NCI-H1417 (cell line): ENCODE measurements at places on chromosomes 7 and 10.

- DNase-seq: peak; percentile 97
Measured at GRCh38 chr10:68871731-68872342, 29.3 kb upstream of the DDX50 start.

GRCh38 chr7:33973231-33974015 lies 68.1 kb downstream of the BMPER start:
- DNase-seq: no peak

GRCh38 chr10:129815898-129816655 lies 148.0 kb downstream of the EBF3 start:
- DNase-seq: no peak

DNA sequence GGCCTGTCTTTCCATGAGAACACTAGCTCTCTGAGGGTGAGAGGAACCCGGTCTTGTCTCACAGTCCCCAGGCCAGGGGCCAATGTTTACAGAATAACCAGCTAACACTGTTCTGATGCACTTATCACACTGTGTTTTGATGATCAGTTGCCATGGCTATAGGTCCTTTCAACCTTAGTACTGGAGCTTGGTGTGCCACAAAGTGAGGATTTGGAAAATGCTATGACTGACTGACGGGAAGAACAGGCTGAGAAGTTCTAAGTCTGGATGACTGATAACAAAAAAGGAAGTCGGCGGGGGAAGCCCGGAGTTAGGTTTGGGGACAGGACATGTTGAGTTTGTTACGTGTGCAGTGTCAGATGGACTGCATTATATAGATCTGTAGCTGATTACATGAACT lies 141.8 kb downstream of the CTTNBP2 start:
- DNase-seq: no peak

DNA sequence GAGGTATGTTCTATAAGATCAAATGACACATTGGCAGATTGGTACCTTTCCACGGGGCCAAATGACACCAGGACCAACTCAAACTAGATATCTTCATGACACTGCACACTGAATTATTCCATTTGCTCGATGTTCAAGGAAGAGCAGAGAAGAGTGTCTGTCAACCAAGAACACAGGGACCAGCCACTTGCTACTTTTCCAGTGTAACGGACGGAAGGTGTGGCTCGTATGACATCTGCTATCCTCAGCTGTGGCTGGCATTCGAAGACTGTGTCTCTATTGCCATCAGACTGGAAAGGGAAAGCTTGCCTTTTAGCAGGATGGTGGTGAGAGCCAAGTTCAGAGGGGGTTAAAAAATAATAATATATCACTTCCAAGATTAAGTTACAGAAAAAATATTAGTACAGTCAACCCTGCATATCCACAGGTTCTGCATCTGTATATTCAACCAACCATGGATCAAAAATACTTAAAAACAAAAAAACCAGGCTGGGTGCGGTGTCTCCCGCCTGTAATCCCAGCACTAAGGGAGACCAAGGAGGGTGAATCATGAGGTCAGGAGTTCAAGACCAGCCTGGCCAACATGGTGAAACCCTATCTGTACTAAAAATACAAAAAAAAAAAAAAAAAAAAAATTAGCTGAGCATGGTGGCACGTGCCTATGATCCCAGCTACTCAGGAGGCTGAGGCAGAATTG lies 237.1 kb downstream of the PRPF18 start:
- no peak for DNase-seq

GRCh38 chr7:47951374-47951773 lies 3.1 kb upstream of the PKD1L1 start:
- no peak for DNase-seq

- no peak for DNase-seq
Measured at GRCh38 chr10:51706225-51706624, 6.8 kb upstream of the CSTF2T start.

DNA sequence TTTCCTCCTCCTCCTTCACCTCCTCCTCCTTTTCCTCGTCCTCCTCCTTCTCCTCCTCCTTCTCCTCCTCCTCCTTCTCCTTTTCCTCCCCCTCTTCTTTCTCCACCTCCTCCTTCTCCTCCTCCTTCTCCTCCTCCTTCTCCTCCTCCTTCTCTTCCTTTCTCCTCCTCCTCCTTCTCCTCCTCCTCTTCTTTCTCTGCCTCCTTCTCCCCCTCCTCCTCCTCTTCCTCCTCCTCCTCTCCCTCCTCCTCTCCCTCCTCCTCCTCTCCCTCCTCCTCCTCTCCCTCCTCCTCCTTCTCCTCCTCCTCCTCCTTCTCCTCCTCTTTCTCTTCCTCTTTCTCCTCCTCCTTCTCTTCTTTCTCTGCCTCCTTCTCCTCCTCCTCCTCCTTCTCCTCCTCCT lies 13.6 kb downstream of the PLXNA4 start:
- DNase-seq: no peak

GRCh38 chr7:9507290-9507689 lies 1073.9 kb downstream of the NXPH1 start:
- DNase-seq: no peak

GRCh38 chr10:1743141-1743540 lies 5.8 kb upstream of the ADARB2 start:
- DNase-seq: no peak

GRCh38 chr7:135366843-135367508 lies 133.3 kb downstream of the STRA8 start:
- no peak for DNase-seq

- no peak for DNase-seq
Measured at GRCh38 chr10:50470345-50470744, 153.4 kb downstream of the SGMS1 start.

GRCh38 chr10:70315815-70316214 lies 32.0 kb upstream of the NPFFR1 start:
- no peak for DNase-seq

DNA sequence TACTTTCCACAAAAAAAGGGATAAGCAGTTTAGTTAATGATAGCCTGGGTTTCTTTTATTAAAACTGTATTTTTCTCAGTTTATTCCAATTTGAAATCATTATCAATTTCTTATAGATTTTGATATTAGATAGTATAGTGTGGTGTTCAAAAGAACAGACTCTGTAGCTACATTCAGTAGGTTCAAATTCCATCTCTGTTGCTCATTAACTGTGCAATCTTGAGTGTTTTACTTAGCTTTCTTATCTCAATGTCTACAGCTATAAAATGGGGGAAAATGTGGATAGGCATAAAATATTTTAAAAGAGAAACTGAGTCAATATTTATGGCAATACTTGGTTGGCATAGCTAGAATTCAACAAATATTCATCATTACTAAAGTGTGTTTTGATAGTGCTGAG lies 86.9 kb upstream of the SEMA3A start:
- no peak for DNase-seq

DNA sequence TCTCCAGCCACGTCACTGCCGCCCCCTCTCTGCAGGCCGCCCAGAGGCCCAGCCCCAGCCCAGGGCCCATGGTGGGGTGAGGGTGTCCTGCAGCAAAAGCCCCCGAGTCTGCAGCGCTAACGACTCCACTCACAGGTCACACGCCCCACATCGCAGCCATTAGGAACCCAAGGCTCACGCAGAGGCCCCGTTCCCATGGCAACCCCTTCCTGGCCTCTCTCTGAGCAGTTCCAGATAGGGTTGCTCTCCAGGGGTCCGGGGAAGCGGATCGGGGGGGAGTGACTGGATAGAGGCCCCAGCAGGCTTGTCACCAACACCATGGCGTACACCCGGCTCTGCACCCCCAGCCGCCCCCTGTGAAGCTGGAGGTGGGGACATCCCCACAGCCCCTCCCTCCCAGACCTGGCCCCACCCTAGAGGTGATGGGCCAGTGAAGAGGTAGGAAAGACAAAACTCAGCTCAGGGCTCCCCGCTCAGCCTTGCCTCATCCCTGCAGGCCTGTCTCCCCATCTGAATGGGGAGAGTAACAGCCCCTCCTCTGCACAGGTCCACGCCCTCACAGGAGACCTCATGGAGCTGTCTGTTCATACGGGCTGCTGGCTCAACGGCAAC lies 41.2 kb downstream of the TNRC18 start:
- peak; percentile 97 for DNase-seq

DNA sequence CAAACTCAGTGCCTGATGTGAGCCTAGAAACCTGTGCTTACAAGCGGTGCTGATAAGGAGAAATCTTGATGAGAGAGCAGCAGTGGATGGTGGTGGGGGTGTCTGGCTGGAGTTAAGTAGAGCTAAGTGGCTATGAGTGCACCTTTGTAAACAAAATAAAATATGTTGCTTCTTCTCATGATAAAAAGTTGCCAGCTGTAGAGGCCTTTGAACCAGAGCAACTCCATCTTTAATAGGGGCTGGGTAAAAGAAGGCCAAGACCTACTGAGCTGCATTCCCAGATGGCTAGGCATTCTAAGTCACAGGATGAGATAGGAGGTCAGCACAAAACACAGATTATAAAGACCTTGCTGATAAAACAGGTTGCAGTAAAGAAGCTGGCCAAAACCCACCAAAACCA lies 107.6 kb upstream of the FAM3C start:
- no peak for DNase-seq

DNA sequence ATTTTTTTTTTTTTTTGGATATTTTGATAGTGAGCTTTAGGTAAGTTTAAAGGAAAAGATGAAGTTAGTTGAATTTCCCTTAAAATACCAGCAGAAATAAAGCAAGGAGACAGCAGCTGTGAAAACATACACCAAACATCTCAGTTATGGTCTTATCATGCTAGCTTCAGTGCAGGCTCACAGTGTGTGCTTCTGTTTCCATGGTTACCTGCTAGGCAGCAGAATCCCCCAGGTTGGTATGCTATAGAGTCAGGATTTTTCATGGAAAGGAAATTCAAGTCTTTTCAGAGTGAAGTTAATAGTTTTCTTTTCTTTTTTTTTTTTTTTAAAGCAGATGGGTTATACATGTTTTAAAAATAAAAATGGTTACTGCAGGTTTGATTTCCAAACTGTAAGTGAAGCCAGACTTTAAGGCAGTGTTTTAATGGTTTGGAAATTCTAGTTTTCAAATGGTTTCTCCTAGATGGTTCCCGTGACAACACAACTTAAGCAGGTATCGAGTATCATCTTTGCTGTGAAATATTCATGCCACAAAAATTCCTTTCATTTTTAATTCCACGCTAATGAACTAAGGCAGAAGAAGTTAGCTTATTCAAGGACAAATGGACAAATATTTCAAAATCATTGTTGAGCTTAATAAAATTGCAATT lies 230.9 kb downstream of the BICC1 start:
- no peak for DNase-seq

DNA sequence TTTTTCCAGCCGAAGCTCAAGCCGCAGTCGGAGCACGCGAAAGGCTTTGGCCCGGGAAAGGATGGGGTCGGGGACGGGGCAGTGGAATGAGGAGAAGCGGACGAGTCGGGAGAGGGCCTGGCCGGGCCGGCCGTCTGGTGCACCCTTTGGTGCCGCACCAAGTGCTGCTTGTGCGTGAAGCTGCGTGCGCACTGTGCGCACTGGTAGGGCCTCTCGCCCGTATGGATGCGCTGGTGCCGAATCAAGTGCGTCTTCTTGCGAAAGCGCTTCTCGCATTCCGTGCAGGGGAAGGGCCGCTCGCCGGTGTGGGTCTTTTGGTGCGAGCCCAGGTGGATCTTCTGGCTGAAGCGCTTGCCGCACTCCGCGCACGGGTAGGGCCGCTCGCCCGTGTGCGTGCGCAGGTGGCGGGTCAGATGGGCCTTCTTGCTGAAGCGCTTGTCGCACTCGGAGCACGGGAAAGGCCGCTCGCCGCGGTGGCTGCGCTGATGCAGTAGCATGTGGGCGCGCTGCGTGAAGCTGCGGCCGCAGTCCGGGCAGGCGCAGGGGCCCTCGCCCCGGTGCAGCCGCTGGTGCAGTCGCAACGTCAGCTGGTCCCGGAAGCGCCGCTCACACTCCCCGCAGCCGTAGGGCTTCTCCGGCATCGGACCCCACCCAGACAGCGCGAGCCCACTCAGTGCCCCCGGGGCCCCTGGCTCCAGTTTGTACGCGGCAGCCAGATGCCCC lies 7.8 kb downstream of the ZNF467 start:
- no peak for DNase-seq

GRCh38 chr10:122713091-122713885 lies 13.6 kb upstream of the C10orf120 start:
- no peak for DNase-seq

DNA sequence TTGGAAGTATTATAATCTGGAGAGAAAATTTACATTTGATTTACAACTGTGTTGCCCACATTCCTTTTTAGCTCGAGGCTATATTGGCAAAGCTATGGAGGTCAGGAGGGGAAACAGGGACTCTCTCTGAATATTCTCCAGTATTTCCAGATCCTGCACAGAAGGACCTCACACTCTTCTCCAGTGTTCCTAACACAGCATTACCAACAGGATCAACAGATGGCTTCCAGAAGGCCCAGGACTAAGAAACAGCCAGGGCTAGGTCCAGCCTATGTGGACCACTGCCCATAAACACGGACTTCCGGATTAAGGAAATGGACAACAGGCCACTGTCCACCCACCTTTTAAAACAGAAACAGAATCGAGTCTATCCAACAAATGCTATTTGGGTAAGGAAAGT lies 65.3 kb downstream of the CHCHD3 start:
- DNase-seq: no peak

DNA sequence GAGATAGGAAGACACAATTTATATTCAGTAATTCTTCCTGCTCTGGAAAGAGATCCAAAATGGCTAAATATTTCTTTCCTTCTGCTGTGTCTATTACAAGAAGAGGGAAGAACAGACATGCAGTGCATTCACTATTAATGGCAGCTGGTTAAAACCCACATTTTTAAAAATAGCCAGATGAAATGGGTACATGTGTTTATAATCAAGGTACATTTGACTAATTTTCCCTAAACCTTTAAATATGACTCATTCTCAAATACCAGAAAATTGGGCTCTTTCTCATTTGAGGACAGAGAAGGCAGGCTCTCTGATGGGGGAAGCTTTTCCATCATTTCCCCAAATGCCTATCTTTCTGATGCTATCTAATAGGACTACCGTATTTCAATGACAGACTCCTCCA lies 215.7 kb upstream of the HABP2 start:
- DNase-seq: no peak

GRCh38 chr10:77888356-77888703 lies 38.2 kb downstream of the DLG5 start:
- no peak for DNase-seq

DNA sequence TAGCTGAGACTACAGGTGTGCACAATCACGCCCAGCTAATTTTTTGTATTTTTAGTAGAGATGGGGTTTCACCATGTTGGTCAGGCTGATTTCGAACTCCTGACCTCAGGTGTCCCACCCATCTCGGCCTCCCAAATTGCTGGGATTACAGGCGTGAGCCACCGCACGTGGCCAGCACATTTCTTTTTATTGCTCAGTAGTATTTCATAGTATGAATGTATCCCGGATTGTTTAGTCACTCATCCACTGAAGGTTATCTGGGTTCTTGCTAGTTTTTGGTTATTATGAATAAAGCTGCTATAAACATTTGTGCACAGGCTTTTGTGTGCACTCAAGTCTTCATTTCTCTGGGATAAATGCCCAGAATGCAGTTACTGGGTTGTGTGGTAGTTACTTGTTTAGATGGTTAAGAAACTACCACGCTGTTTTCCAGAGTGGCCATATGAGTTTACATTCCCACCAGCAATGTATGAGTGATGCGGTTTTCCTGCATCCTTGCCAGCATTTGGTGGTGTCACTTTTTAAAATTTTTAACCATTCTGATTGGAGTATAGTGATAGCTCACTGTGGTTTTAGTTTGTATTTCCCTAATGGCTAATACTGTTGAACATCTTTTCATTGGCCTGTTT lies 275.8 kb upstream of the LYZL1 start:
- DNase-seq: no peak

- no peak for DNase-seq
Measured at GRCh38 chr7:70016044-70016770, 417.9 kb downstream of the AUTS2 start.

- no peak for DNase-seq
Measured at GRCh38 chr10:107487284-107487683, 322.8 kb upstream of the SORCS1 start.

GRCh38 chr7:23945472-23945871 lies 235.5 kb downstream of the STK31 start:
- DNase-seq: no peak
